ENCODE measurements at places on chromosomes 6 and 20.

DNA sequence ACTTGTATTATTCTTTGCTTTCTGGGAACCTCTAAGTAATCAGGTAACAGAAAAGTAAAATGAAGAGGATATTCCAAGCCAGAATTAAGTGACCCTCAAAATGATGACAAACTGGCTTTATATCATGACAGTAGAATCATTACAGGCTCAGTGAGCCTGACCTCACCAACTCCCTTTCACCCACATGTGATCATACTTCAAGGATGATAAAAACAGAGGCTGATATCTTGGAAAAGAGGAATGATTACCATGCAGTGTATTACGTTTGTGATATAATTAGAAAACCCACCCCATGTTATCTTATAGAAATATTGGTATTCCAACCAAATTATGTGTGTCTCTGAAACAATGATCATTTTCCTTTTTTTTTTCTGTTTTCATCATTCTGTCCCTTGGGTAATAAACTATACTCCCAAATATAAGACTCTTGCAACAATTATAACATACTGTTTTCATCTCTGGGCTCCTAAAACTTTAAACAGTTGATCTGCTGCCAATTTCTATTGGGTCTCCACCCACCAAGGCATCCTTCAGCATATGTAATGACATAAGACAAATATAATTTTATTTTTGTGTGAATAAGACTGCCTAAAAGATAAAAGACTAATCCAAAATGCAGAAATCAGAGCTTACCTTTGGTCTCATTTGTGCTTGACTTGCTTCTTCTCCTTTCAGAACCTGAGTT lies 115.7 kb downstream of the DST start:
- DNase-seq = no peak

- peak; percentile 42 for DNase-seq
These were observed 11.8 kb upstream of the GSTA1 start for GRCh38 chr6:52815167-52816092.

DNA sequence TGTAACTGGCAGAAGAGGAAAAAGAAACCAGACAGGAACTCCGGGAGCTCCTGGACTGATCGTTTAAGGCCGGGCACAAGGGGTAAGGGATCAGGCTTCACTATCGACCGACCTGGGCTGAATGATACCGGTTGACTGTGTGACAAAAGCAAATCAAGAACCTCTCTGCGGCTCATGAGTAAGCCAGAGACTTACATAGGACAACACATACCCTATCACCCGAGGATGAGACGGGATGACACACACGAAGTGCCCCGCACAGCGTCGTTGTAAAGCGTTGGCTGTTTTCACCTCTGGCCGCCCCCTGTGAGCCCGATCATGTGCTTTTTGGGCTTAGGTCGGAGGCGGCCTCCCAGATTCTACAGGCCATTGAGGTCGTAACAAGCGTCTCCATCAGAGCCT lies 695 bp upstream of the TGIF2 start:
- peak; percentile 80 for DNase-seq

- DNase-seq = no peak
These were observed 973.8 kb upstream of the SLC35B3 start for GRCh38 chr6:9409126-9409525.

Measured in activated T-cell treated with anti-CD3 and anti-CD28 coated beads, Interleukin-2, amount 50 U/mL, for 72 hours (primary cell).